Stimulated activated CD4-positive, alpha-beta T cell treated with anti-CD3 and anti-CD28 coated beads, Interleukin-15, amount 100 ng/mL, for 48 hours (primary cell): ENCODE measurements at places on chromosomes 7 and 10.

GRCh38 chr7:49643321-49643720, 130.1 kb upstream of the VWC2 start:
- DNase-seq = no peak

DNA sequence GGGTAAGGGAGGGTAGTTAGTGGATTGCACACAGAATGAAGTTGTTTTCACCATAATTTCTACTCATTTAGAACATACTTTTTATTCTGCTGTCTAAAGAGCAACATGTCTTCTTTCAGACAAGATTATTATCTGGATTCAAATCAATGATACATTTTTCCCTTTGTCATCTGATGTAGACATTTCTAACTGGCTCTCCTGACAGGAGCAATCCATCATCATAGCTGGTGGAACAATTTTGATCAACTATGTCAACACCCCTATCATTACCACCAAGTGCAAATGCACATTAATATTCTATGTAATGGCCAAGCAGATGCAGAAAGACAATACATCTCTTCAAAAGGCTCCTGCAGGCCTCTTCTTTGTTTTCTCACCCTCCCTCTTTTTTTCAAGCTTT, 672.9 kb upstream of the LRRTM3 start:
- no peak for DNase-seq

DNA sequence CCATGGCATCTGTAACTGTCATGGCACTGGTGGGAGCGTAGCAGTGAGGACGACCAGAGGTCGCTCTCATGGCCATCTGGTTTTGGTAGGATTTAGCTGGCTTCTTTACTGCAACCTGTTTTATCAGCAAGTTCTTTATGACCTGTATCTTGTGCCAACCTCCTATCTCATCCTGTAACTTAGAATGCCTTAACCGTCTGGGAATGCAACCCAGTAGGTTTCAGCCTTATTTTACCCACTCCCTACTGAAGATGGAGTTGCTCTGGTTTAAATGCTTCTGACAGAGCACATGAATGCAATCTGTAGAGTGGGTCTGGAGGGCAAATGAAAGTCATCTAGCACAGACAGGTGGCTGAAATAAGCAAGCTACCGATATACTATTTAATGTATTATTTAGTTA, 55.3 kb upstream of the OPN4 start:
- DNase-seq = no peak

- DNase-seq = no peak
Measured at GRCh38 chr10:116891208-116891607, 41.9 kb downstream of the ENO4 start.

- DNase-seq = no peak
Measured at GRCh38 chr7:100190048-100190711, 12.5 kb downstream of the STAG3 start.

DNA sequence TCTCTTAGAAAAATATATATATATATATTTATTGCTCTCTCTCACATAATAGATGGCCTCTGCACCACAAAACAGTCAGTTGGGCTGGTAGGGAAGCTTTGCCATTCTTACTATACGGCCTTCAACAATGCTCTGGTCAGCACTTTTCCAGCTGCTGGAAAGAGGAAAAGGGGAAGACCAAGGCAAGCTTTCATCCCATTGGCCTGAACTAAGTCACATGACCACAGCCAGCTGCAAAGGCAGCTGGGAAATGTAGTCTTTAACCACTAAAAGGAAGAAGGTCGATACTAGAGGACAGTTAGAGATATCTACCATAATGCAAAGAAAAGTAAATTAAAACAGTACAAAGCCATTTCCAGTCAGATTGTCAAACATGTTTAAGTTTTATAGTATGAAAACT, 58.4 kb upstream of the MACROH2A2 start:
- DNase-seq = no peak

- DNase-seq = no peak
Measured at GRCh38 chr7:84509522-84509921, 314.9 kb upstream of the SEMA3A start.

GRCh38 chr10:63286754-63287264, 153.7 kb downstream of the NRBF2 start:
- DNase-seq = no peak

DNA sequence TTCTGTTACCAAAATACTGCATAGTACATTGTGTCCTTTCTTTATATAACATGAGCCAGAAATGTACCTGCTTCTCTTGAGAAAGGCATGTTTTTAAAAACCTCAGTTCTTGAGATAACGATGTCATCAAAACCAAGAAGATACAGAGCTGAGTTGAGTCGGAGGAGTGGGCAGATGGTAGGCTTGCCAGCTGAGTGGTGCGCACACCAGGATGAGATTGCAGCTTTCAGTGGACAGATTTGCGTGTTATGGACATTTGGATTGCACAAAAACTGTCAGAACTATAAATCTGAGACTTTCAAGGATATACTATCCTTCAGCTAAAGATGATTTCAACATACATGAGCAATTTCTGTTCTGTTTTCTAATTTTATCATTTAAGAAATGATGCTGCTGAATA, 25.0 kb downstream of the PRKAR2B start:
- no peak for DNase-seq
